ENCODE measurements at places on chromosomes 6 and 20.
A peak's percentile ranks its signal among the peaks of the same experiment; 100 is the strongest.

GRCh38 chr6:11532097-11532496, 5.5 kb upstream of the TMEM170B start:
- DNase-seq: no peak

- DNase-seq: no peak
These were observed 229.6 kb downstream of the LY86 start for GRCh38 chr6:6818078-6818639.

GRCh38 chr6:145948328-145948727, 15.8 kb downstream of the SHPRH start:
- DNase-seq: no peak

DNA sequence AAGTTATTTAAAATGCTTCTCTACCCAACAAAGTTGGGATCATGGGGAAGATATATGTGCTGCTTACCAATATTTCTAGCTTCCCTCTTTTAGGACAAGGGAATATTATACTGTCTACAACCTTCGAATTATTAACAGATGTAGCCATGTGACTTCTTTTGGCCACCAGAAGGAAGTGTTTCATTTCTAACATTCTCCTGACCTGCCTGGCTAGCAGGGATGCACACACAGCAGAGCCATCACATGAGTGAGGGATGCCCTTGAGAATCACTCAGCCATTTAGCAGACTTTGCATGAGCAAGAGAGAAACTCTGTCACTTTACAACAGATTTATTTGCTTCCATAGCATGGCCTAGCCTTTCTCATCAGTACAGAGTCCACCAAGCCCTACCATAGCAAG, 230.7 kb upstream of the MARCKS start:
- DNase-seq: no peak

DNA sequence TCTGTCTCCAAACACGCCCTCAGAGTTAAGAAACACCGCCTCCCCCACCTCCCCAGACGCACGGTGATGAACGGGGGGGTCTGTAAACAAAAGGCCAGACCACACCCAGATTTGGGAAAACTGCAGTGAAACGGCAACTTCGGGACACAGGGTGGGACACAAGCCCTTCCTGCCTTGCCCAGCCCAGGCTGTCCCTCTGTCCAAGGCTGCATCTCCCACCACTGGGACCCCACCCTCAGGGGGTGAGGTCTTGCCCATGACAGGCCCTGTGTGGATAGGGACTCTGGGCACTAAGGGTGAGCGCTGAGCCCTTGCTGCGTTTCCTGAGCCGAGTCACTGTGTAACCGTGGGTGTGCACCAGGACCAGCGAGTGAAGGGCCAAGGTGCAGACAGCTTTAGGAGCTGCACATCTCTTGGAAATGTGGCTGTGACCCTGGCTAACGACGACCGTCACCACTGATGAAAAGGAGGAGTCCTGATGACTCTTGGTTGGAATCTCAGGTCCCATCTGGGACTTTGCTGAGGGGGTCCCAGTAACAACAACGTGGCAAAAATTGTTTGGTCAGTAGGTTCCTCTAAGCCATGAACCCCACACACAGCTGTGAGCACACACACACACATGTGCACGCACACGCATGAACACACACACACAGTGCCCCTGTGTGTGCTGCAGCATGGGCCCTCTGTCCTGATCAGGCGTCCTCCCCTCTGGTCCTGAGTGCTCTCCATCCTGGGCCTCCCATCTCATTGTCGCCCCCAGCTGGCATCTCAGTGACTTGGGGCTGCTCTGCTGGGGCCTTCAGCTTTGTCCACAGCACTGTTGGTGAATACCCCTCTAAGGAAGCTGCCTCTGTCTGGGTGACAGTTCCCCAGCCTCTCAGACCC, 100.6 kb downstream of the RAMACL start:
- DNase-seq: no peak

DNA sequence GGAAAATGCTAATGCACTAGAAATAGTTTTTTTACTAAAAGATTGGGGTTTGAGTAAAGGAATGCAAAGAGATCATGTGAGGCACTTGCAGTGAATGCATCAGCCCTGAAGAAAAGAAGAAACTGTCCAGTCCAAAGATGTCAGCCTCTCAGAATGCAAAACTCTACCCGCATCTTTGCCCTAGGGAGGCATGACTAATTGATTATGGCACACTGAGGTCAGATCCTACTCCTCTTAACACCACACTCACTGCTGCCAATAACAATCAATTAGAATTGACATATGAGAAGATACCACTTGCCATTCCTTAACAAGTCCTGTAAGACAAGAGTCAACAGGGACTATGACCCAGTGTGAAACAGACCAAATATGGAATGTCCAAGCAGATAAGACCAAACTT, 262.3 kb upstream of the PLN start:
- no peak for DNase-seq

GRCh38 chr6:139881728-139882211, 507.3 kb upstream of the CITED2 start:
- peak; percentile 34 for DNase-seq

- DNase-seq: no peak
These were observed 310.2 kb upstream of the AGPAT4 start for GRCh38 chr6:161584051-161584450.

DNA sequence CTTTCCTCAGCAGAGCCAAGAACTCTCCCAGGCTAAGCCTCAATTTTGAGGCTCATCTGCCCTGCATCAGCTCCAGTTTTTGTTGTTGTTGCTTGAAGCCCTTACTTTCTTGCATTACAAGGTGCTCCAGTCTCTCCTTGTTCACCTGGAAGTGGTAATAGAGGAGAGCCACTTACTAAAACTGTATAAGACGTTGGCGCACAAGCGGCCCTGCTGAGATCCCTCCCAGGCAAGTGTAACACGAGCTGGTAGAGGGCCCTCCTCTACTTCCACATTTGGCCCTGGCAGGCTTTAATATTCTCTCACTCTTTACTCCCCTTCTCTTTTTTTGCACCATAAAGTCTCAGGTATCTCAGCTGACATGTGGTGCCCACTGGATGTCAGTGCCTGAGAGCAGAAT, 19.5 kb downstream of the GCM2 start:
- DNase-seq: no peak

- no peak for DNase-seq
These were observed 122.3 kb downstream of the WDR27 start for GRCh38 chr6:169579407-169580111.

DNA sequence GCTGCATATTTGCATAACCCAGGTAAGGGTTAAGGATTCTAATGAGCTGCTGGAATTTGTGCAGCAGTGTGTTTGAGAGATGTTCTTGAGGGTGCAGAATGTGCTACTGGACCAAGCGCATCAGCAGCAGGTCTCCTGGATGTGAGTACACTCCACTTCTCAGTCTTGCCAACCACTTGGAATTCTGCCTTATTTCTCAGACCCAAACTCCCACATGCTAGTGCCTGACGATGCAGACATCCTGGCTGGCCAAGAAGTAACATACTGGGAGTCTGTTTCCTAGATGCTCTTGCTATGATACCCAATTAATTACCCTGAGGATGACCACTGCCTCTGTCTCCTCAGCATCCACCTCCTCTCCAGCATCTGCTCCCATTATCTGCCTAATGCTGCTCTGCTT, 186.6 kb downstream of the MOXD1 start:
- DNase-seq: no peak

DNA sequence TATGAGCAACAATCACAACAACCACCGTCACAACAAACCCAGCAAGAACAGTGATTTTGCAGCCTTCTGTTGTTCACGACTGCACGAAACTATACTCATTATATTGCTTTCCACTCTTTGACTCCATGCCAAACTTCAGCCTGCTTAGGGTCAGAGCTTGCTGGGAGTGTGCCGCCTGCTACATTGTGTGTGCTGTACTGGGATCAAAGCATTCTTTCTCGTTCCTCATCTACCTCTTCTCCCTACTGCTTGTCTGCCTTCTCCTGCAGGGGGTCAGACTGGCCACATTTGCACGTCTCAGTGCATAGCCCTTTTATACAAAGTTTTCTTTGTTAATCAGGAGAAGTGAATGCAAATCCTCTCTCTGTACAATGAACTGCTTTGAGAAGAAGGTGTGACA, 401.6 kb upstream of the CITED2 start:
- no peak for DNase-seq

DNA sequence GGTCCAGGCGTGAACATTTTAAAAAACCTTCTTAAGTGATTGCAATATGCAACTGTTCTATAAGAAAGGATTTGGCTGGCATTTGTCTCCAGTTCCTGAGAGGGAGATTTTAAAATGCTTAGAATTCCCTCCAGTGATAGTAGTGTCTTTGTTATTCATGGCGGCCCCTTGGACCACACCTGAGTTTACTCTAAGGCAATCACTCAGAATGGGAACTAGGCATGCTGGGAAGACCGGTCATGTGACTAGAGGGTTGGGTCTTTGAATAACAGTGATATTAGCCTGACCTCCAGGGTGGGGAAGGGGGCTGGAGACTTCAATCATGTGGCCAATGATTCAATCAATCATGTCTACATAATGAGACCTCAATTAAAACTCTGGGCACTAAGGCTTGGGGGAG, 50.7 kb upstream of the UTRN start:
- no peak for DNase-seq

- peak; percentile 9 for DNase-seq
These were observed 85.8 kb downstream of the LYRM4 start for GRCh38 chr6:5174756-5175549.

DNA sequence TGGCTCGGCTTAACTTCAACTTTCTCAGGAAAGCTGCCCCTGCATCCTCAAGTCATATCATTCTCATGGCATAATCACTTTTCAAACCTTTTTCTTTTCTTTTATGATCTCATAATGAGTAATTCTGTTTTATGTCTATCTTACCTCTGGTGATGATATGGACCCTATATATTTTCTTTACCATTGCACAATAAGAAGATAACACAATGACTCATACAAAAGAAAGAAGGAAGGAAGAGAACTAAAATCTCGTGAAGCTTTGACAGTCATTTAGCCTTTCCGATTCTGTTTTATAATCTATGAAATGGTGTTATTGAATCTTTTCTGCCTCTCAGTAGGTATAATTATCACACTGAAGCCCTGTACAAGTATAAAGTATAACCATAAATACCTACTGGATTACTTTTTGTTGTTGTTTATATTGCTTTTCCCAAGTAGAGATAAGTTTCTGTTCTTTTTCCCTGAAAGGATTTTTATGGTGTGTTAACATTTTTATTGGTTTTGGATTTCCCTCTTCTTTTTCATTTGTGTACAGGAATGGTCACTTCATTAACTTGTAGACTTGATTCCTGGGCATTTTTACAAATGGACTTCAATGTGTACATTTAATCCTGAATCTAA, 300.9 kb downstream of the LAMA2 start:
- no peak for DNase-seq

DNA sequence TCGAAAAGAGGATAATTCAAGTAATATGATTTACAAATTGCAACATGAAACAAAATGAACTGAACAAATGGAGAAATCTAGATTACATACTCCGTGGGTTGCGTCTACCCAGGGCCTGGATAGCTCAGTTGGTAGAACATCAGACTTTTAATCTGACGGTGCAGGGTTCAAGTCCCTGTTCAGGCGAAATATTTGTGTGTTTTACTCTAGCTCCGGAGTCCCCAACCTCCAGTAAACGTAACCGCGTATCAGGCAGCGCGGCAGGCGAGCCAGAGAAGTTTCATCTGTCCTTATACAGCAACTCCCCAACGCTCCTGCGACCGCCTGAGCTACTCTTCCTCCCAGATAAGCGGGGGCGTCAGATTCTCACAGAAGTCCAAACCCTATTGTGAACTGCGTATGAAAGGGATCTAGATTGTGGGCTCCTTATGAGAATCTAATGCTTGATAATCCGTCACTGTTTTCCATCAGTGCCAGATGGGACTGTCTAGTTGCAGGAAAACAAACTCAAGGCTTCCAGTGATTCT, 176.1 kb downstream of the TRIM27 start:
- DNase-seq: no peak

GRCh38 chr20:46017272-46017671, 8.6 kb downstream of the MMP9 start:
- no peak for DNase-seq

- DNase-seq: peak; percentile 3
These were observed 57.4 kb upstream of the TFAP2D start for GRCh38 chr6:50655848-50656453.

- no peak for DNase-seq
These were observed 33.0 kb upstream of the CDH4 start for GRCh38 chr20:61219021-61219431.

- DNase-seq: no peak
These were observed 71.7 kb downstream of the RFX6 start for GRCh38 chr6:116948533-116949304.

GRCh38 chr6:105739764-105740163, 336.9 kb upstream of the PREP start:
- no peak for DNase-seq

DNA sequence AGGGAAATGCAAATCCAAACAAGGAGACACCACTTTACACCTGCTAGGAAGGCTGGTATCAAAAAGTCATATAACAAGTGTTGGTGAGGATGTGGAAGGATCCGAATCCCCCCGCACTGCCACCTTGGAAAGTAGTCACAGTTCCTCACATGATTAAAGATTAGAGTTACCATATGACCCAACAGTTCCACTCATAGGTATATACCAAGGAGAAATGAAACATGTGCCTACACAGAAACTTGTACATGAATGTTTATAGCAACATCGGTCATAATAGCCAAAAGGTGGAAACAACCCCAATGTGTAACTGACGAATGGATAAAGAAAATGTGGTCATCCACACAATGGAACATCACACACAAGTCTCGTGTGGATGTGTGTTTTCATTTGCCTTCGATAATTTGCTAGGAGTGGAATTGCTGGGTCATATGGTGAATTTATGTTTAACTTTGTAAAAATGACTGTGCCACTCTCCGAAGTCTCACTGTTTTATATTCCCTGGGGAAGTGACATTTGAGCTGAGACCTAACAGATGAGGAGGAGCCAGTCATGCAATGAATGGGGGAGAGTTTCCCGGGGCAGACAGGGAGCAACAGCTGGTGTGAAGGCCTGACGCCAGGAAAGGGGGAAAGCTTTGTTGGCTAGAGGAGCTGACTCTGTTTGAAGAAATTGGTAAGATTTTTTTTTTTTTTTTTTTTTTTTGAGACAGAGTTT, 125.9 kb upstream of the MLN start:
- no peak for DNase-seq

GRCh38 chr6:19719691-19720128, 117.5 kb upstream of the ID4 start:
- DNase-seq: no peak

GRCh38 chr6:30450909-30451841, 38.1 kb upstream of the HLA-E start:
- peak; percentile 27 for DNase-seq

- no peak for DNase-seq
These were observed 85.2 kb downstream of the VEGFA start for GRCh38 chr6:43855247-43855646.

GRCh38 chr6:61950811-61951210, 335.2 kb downstream of the KHDRBS2 start:
- DNase-seq: no peak
